ENCODE measurements at places on chromosomes 2 and 18. TPM values are rescaled to one million over a fixed set of nuclear protein-coding genes. Genes with fewer than 3 reads are reported as not detected.
A peak's percentile ranks its signal among the peaks of the same experiment; 100 is the strongest.

DNA sequence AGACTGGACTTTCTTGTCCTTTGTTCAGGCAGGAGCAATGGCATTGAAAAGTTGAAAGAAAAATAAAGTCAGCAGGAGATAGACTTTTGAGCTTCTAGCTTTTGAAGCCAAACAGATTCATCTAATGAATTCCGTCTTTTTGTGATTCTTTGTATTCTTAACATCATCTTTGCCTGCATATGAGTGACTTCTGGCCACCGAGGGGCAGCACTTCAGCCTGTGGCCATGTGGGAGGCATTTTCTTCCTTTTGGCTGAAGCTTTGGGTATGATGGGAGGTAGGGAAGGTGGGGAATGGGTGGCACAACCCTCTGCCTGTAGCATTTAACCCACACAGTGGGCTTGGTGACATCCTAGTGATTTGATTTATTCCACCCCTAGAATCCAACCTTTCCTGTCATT, 220.6 kb downstream of the SETBP1 start:
- no peak for DNase-seq

Gene PLCD4
- 0.38 TPM for total RNA-seq

DNA sequence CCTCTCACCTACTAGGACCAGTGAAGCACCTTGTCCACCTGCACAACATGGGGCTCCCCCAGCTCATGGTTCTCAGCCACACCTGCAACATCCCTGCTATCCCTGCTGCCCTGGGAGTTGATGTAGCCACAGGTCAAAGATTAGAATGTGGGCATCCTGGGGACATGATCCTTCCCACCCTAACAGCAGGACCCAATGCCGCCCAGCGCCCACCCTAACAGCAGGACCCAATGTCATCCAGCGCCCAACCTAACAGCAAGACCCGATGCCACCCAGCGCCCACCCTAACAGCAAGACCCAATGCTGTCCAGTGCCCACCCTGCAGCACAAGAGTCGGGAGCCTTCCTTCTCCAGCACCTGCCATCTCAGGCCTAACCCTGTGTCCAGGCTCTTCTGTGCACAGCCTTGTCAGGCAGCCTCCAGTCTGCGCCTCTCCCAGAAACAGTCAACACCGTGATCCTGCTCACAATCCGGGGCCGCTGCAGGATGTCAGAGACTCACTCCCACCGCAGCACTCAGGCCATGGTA, 237.3 kb upstream of the SALL3 start:
- no peak for DNase-seq

DNA sequence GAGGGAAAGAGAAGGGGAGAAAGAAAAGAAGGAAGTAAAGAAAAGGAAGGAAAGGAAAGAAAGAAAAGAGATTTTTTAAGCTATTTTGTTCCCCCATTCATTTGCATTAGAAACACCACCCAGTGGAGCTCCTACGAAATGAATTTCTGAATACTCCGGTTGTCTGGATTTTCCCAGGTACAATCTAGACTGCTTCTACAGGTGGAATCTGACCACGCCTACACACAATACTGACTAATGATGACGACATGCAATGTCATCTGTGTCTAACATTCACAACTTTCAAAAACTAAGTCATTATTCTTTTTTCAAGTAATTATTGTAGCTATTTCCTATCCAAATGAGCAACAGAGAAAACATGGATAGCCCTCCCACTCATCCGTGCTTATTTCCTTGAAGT, 121.7 kb downstream of the ZNF516 start:
- DNase-seq: no peak

- peak; percentile 34 for DNase-seq
These were observed 35.0 kb downstream of the RTN4 start for GRCh38 chr2:55014962-55015939.

DNA sequence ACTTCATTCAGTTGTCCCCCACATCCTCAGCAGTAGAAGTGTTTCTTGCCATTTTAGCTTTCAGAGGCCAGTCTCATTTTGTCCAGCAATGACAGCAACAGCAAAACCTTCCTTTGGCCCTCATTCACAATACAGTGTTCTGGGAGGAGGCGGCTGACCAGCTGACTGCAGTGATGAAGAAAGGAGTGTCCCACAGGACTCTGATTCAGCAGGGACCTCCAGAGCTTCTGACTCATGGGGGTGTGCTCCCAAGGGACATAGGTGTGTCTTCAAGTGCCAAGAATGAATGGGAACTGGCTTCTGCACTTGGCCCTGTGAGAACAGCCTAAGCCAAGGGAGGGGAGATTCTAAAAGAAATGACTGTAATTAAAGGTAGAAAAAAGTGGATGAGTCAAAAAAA, 147.0 kb upstream of the PELI1 start:
- no peak for DNase-seq

GRCh38 chr2:129015397-129016285, 697.0 kb upstream of the HS6ST1 start:
- DNase-seq: no peak

GRCh38 chr2:43329637-43330036, 103.2 kb upstream of the ZFP36L2 start:
- DNase-seq: no peak
